Pancreas (tissue), 10 donors: ENCODE measurements at places on chromosomes 12 and 14.

DNA sequence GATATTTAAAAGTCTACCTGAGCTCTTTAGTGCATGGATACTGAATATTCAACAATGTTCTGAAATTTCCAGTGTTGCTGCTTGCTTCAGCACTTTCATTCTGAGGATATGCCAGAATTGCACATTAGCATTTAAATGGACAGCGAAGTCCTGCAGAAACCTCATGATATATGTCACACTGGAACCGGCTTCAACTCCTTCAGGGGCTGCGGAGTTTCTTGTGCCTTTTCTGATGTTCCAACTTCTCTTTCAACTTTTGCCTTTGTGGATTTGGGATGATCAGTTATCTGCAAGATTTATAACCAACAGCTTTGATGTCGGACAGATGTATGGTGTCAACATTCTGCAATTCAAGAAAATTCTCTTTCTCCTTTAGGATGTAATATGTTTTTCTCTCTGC lies 142.5 kb upstream of the LMNTD1 start:
- DNase-seq = no peak

DNA sequence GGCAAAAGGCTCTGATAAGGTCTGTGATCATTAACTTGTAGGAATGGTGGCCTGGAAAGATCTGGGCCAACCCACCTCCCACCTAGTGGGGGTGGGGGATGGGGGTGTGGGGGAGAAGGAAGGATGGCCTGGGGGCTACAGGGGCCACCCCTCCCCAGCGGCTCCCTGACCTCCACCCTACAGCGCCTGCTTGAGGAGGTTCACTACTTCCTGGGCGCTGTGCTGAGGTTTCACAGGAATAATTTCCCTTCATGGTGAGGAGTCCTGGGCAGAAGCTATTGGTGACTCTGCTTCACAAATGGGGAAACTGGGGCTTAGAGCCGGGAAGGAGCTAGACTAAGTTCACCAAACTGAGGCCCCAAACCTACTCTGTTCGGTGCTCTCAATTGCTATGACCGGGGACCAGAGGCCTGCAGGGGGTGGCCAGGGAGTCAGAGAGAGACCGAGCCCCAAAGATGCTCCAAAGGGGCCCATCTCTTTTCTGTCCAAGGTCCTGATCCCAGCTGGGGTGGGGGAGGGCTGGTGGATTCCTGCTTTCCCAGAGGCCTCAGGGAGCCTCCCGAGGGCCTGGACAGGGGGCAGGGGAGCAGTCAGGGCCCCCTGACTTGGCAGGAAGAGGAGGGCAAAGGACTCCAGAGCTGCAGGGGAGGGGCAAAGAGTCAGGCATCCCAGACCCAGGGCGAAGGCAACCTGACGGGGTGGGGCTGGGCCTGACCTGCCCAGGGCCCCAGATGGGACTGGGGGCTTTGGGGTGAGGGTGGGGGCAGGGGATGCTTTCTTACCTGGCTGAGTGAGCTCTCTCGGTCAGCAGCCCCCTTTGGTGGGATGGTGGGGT lies 1.7 kb downstream of the HNF1A start:
- DNase-seq = peak; percentile 50

GRCh38 chr12:29299633-29300032 lies 81.3 kb downstream of the ERGIC2 start:
- no peak for DNase-seq

DNA sequence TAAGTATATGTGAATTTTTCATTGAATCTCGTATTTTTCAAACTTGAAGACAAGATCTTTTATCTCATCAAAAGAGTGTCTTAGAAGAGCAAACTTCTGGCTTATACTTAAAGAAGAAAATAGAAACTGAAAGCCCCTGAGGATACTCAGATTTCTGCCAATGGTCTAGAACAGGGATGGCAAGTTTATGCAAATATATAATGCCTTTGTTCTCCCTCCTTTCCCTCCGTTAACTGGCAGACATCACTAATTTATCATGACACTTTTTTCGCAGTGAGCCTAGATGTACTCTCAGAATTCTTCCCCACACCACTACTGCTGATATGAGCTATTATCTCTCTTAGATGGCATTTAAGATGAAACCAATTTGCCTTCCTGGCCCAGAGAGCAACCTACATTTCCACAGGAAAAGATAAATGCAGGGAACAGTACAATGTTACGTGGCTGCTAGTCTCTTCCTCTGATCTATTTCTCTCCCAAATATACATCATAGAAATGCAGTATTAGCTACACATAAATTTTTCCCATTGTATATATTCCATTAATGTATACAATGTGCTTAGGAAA lies 40.0 kb upstream of the DAAM1 start:
- DNase-seq = no peak
